ENCODE measurements at places on chromosomes 5 and 9.

DNA sequence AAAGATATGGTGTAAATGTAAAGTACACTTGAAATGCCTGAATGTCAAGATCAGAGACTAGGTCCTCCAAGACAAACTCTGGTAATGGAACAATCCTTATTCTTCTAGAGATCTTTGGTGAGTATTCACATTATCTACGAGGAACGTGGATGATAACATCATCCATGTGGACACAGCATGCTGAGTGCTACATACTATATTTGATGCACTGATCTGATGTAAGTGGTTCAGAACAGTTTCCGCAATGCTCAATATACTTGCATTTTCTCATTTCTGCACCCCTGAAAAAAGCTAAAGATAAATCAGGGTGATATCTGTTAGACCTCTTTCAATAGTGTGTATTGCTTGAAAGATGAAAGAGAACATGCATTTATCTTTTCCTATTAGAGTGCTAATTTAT lies 226.8 kb downstream of the EFNA5 start:
- DNase-seq, result no peak

- no peak for DNase-seq
Measured at GRCh38 chr9:83186155-83186737, 123.3 kb upstream of the RASEF start.

DNA sequence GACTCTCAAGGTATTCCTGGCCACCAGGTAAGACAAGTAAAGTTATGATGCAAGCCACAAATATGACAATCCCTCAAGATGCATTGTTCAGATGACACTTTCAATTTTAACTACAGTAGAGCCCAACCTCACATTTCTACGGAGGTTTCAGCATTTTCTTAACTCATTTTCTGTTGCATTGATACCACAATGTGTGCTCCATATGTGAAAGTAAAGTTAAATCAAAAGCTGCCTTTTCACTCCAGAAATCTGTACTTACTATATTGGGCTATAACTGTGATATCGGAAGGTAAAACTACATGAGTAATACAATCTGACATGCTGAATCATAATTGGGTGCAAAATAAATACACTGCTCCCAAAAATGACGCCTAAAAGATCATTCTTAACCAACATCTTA lies 333.6 kb upstream of the MEF2C start:
- DNase-seq, result no peak

- no peak for DNase-seq
Measured at GRCh38 chr5:163841-164240, 27.5 kb upstream of the LRRC14B start.

GRCh38 chr5:154755361-154756008 lies at the start of gene LARP1:
LARP1 (plus strand) TSS chr5:154755377; CDS start chr5:154755758, 381 bp downstream.
- no peak for DNase-seq

DNA sequence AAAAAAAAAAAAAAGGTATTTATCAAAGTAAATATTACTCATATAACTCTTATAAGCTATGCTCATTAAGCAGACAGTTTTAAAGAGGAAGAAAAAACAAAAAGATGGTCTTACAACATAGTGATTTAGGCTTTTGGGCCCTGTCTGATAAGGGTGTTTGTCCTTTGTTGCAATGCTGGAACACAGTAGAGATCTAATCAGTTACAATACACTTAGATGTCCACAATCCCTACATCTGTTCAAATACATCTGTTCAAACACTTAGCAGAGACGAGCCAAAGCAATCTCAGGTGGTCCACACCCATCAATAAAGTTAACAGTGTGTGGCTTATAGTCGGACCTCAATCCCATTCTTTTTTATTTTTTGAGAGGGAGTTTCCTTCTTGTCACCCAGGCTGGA lies 11.0 kb downstream of the PRXL2C start:
- no peak for DNase-seq

DNA sequence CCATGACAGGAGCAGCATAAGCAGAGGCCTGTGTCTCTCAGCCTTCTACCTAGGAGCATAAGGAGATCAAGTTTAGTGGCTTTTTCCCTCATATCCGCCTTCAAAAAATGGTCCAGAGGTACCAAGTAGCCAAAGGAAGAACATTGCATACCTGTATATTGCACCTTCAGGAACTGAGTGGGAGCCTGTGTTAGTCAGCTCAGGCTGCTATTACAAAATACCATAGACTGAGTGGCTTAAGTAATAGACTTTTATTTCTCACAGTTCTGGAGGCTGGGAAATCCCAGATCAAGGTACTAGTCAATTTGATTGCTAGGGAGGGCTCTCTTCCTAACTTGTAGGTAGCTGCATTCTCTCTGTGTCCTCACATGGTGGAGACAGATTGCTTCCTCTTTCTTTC lies 597.4 kb upstream of the PTGER4 start:
- DNase-seq, result no peak

GRCh38 chr9:29129763-29130162 lies 1556.5 kb upstream of the C9orf72 start:
- no peak for DNase-seq

DNA sequence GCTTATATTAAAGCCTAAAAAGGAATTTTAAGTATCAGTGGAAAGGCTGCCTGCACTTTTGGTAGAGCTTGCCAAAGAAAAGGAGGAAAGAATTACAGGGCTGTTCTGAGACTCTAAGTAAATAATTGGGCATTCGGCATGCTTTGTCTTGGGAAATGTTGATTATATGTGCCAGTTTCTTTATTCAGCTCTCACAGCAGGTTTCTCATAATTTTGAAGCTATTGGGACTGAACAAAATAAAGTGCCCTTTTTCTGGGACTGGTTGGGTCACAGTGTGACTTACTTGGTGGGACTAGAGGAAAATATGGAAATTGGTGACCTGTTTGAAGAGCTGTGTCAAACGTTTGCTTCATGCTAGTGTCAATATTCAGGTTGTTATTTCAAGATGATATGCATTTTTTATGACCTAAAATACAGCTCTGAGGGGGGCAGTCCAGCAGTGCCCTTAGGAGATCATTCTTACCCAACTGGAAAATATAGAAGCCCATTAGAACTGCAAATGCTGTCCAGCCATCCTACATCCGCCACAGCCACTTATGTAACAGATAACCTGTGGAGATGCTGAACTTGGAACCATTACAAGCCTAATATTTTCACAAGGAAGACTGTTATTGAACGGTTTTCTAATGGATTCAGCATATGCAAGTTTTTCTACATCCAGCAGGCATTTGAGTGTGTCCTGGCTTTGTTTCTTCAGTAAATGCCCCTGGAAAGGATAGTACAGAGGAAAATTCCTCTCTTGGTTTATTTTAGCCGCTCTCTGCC lies 122.4 kb downstream of the SNCAIP start:
- DNase-seq, result no peak

DNA sequence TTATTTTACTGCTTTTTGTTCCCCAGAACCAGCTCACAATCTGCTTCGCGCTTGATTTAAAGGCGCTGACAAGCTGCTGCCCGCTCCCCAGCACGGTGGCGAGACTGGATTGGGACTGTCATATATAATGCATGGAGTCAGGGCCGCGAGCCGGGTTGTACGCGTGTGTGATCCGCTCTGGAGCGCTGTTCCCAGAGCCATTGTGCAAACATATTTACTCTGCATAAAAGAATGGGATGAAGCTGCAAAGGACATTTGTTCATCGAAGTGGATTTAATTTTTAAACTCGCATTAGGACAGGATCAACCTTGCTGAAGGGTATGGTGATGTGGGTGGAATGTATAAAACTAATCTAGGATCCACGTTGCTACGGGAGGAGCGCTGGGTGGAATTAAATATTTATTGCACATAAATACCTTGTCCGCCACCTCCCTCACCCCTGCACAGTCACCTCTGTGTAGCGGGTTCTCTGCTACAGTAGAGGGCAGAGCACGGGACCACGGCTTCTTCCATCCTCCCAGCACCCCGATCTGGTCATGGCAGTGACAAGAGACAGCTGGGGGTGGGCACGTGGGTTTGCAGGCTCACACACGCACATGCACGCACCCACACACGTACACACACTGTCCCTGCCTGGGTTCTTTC lies 18.1 kb upstream of the FCN1 start:
- no peak for DNase-seq

GRCh38 chr5:18970000-18970399 lies 1018.0 kb downstream of the CDH18 start:
- DNase-seq, result no peak

DNA sequence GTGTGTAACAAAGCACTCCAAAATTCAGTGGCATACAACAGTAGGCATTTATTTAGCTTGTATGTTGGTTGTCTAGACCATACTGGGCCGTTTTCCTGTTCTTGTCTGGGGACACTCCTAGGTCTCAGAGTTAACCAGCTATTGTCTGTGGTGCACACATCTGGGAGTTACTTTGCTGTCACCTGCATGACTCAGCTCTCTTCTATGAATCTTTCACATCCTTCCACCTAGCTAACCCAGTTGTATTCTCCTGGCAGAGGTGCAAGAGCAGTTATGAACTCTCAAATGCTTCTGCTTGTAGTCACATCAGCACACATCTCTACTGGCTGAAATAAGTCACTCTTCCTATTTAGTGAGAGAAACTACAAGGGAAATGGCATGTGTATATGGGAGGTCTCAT lies 138.1 kb downstream of the BAAT start:
- no peak for DNase-seq

- DNase-seq, result peak; percentile 40
Measured at GRCh38 chr5:17203329-17204132, 13.9 kb upstream of the BASP1 start.

DNA sequence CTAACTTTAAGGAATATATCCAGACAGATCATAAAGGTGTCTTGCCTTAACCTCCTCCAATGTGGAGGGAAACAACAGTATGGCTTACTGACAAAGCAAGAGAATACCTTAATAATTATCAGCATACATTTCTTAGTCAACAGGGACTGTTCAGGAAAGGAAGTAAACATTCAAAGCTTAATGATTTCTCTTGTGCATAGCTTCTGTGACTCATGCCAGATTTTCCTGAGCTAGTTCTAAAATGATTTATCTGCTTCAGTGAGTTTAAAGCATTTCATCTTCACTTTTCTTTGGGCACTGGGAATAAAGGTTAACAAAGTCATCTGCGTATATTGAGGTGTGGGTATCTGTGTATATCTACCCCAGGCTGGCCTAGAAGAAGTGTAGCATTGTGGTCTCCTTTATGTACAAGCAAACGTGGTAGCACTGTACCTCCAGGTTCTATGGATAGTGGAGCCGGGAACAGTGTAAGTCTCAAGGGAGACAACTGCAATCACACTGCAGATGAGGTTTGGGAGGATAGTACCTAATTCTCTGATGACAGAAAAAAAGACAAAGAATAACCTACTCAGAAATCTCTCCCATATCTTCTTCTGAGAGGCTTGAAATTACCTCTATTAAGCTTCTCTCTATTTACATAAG lies 284.1 kb downstream of the HCN1 start:
- no peak for DNase-seq

- no peak for DNase-seq
Measured at GRCh38 chr9:103904242-103904641, 189.9 kb upstream of the SMC2 start.

GRCh38 chr5:31607546-31607945 lies 31.4 kb upstream of the PDZD2 start:
- DNase-seq, result no peak

DNA sequence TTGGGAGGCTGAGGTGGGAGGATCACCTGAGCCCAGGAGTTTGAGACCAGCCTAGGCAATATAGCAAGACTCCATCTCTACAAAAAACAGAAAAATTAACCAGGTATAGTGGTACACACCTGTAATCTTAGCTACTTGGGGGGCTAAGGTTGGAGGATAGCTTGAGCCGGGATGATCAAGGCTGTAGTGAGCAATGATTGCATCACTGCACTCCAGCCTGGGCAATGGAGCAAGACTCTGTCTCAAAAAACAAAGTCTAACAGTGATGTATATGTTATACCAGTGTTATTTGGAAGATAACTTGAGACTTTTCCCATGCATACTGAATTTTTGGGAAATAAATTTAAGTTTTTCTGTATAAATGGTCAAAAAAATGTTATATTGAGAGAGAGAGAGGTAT lies 146.3 kb downstream of the ZCCHC7 start:
- no peak for DNase-seq

DNA sequence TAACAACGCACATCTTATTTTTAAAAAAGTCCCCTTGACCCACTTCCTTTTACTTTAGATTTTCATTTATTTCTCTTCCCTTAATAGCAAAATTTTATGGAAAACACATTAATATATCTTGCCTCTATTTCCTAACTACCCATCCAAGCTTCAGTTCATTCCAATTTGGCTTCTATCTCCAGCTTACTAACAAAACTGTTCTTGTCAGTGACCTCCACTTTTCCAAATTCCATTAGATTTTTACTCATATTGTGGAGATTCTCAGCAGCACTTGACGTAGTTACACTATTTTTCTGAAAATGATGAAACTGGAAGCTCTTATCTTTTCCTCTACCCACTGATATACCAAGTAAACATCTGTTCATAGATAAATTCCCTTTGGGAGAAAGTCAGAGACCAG lies 46.5 kb upstream of the ADAMTS19 start:
- DNase-seq, result no peak

- no peak for DNase-seq
Measured at GRCh38 chr5:16755641-16756040, 138.8 kb upstream of the RETREG1 start.

GRCh38 chr5:146026307-146027010 lies 78.9 kb downstream of the PLAC8L1 start:
- peak; percentile 62 for DNase-seq

DNA sequence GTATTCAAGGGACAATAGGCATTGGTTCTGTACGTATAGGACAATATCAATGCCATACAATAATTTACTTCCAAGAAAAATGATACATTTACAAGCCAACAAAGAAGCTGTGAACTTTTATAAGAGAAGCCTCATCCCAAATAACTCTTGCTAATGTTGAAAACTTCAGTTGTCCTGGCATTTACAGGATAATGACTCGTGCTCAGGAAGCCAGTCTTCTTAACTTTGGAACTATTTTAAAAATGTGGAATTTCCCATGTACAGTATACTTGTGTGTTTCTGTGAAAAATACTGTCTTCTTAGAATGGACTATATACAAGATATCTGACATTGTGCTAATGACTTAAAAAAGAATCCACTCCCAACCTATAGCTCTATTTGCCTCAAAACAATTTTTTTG lies 1479.3 kb upstream of the CDH9 start:
- no peak for DNase-seq

- DNase-seq, result no peak
Measured at GRCh38 chr5:34791761-34792244, 47.2 kb upstream of the TTC23L start.

DNA sequence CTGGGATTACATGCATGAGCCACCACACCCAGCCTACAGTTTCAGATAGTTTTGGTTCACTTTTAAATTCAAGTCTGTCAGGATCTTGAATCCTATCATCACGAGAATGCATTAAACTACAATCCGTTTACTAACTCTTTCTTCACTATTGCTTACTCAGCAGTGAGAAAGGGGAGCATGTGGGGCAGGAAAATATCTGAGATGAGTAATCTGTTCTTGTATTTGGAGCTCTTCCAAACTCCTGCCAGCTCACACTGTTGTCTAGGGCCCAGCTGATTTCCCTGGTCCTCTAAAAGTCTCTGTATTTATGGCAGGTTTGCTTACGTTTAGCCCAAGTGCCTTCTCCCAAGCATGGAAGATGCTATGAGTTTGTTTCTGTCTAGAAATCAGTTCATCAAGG lies 152.2 kb downstream of the FGF18 start:
- DNase-seq, result no peak
